WTC11 (cell line): ENCODE measurements at places on chromosomes 6 and 20.

DNA sequence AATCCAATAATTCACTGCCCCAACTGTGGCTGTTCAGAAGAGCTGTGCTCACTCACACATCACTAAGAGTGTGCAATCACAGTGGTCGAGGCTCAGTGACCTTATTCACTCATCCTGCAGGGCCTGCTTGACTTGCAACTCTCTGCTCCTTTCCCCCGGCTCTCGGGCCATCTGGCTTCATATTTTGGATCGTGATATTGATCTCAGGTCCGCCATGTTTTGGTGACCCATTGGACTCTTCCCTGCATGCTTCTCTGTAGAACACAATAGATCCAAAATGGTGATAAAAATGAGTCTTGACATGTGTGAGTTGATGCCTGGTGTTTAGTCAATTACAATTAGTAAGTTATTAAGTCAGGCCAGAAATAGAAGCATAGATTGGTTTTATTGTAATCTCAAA, 313.9 kb upstream of the SOX4 start:
- DNase-seq: no peak

DNA sequence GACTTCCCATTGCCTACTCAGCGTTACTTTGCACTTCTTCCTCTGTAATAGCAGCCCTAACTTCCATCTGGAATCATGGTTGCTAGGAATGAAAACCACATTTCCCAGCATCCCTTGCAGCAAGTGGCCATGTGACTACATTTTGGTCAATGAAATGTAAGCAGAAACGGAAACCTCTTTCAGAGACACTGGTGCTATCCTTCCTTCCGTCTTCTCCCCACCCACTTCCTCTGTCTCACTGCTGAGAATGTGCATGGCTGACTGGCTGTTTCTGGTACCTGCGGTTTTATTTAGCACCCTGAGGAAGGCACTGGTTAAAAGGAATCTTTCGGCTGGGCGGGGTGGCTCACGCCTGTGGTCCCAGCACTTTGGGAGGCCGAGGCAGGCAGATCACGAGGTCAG, 107.4 kb downstream of the SCML4 start:
- no peak for DNase-seq

DNA sequence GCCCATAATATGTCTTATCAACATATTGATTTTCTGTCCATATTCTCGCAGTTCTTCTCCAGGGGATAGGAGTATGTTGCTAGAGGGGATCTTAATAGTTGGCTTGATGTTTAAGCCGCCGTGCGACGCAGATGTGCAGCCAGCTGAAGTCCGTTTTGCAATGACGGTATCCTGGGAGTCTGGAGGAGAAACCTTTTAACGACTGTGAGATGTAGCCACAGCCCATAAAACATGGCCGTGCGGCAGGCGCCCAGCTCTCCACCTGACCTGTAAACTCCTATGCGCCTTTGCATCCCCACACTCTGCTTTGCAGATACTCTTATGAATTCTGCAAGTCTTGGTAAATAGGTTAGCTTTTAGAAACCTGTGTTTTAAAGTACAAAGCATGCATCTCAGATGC, 36.9 kb downstream of the BMP6 start:
- no peak for DNase-seq

- DNase-seq: peak; percentile 22
Observed at GRCh38 chr6:130583268-130583667, 217.5 kb downstream of the TMEM200A start.

- DNase-seq: no peak
Observed at GRCh38 chr6:122145741-122146240, 253.7 kb upstream of the HSF2 start.

- DNase-seq: no peak
Observed at GRCh38 chr6:31468311-31468710, 29.6 kb upstream of the MICB start.

DNA sequence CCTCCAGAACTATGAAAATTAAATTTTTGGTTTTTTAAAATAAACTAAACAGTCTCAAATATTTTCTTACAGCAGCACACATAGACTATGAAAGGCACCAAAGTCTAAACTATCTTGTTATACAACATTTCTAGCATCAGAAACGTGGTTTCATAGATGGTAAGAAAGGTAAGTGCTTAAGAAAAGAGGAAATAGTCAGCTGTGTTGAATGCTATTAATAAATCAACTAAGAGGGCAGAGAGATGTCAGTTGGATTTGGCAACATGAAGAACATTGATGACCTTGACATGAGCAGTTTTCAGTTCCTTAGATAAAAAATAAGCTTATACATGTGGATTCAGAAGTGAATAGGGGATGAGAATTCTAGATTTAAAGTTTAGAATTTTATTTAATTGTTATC, 113.6 kb downstream of the RFX6 start:
- DNase-seq: no peak

- DNase-seq: no peak
Observed at GRCh38 chr6:2579241-2579761, 171.4 kb downstream of the MYLK4 start.

- no peak for DNase-seq
Observed at GRCh38 chr6:158353883-158354877, 41.9 kb downstream of the TULP4 start.

DNA sequence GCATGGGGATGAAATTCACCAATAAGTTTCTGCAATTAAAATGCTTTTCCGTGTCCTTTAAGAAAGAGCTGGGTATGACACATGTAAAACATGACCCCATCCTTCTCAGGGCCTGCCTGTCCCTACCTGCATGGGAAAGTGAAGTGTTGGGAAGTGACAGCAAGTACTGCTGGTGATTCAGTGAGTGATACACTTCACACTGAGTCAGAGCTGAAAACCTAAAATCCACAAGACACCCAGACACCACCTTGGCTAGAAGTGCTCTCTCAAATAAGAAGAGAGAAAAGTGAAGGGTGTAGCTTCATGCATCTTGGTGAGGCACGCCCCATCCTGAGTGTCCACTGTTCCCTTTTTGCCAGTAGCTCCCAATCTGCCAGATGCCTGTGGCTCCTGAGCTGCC, 3.3 kb downstream of the RAB22A start:
- no peak for DNase-seq

DNA sequence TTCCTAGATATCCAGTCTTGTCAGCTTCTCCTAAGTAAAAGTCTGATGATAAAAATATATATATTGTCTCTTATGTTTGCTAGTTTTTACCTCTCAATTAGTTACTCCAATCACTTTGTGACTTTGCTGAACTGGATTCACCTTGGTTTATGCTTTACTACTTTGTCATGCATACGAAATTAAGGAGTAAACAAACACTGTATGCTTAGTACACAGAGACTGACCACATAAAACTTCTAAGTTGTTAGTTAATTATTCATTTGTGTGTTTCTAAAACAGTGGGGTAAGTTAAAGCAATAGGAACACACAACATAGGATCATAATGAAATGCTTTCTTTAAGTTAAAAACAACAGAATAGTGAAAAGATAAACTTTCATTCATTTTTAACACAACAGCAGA, 877.3 kb upstream of the MAP3K7 start:
- no peak for DNase-seq

- DNase-seq: no peak
Observed at GRCh38 chr6:14671261-14671681, 553.7 kb downstream of the CD83 start.

DNA sequence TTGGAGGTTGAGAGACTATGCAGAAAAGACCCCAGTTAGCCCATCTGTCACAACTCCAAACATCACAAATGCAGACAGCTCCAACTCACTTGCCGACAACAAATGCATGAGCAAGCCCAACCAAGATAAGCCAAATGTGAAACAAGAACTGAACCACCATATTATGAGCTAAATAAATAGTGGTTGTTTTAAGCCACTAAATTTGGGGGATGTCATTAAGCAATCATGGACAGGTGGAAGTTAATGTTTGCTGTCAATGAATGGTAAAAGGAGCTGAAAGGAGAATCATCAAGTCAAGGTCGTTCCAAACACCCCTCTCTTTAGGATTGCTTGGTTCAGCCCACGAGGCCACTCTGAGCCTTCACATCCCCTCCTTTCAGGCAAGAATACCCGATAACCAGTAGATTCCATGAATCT, 71.2 kb upstream of the PLCB4 start:
- DNase-seq: no peak

DNA sequence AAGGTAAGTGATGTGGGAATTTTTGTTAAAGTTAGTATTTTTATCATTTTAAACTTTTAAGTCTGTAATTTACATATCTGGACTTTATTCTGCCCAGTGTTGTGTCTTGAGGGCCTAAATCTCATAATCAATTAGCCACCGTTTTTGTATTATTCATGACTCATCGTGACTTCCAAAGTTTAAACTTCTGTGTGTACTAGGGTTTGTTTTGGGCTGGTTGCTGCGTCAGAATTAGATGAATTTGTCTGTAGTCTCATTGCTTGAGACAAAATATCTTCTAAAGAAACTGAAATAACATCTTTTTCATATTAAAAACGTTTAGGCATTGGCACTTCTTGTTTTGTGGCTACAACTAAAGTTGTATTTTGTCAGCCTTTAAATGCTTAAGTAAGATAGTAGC, 41.3 kb downstream of the CDYL start:
- DNase-seq: no peak

GRCh38 chr6:157605484-157605883, 217.6 kb upstream of the SNX9 start:
- DNase-seq: no peak

GRCh38 chr6:9795880-9796279, 619.0 kb downstream of the TFAP2A start:
- DNase-seq: no peak

DNA sequence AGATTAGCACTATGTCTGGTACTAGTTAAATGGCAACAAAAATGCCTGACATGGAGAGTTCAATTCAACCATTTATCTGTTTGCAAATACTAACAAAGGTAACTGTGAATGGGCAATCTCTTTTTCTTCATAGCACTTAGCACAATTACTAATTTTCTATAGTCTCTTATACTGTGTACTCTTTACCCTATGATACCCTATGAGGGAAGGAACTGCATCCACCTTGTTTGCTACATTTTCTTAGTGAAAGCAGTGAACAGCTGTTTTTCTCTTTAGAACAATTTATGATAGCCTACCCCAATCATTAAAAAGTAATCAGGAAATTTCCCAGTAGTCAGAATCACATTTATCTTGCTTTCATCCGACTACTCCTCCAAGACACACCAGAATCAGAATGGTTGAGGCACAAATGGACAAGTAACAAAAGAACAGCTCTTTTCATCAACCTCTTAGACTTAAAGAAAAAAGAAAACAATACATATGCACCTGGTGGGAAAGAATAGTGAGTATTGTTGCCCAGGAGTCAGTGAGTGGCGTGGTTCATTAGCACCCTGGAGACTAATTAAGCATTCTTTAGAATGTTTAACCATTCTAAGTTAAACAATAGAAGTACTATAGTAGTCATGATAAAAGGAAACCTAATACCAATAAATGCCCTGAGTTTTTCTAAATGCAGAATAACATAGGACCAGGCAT, 16.7 kb downstream of the ZNF292 start:
- no peak for DNase-seq

GRCh38 chr6:122330315-122330714, 69.1 kb upstream of the HSF2 start:
- no peak for DNase-seq

DNA sequence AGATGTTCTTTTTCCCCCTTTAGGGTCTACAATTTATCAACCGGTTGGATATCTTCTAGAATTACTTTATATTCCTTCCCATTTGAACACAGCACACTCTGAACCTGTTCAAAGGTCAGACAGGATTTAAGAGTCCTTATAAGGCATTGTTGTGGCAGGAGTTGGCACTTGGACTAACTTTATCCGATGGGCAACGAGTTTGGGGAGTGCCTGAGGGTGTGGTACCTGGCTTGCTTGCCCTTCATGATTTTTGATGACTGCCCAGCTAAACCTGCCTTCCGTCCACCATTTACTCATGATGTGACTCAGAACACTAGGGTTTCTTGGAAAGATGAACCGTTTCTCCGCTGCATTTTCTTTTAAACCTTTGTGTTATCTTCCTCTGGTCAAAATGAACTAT, 285.2 kb downstream of the FOXC1 start:
- no peak for DNase-seq

GRCh38 chr6:98880486-98880885, 46.1 kb downstream of the POU3F2 start:
- no peak for DNase-seq

DNA sequence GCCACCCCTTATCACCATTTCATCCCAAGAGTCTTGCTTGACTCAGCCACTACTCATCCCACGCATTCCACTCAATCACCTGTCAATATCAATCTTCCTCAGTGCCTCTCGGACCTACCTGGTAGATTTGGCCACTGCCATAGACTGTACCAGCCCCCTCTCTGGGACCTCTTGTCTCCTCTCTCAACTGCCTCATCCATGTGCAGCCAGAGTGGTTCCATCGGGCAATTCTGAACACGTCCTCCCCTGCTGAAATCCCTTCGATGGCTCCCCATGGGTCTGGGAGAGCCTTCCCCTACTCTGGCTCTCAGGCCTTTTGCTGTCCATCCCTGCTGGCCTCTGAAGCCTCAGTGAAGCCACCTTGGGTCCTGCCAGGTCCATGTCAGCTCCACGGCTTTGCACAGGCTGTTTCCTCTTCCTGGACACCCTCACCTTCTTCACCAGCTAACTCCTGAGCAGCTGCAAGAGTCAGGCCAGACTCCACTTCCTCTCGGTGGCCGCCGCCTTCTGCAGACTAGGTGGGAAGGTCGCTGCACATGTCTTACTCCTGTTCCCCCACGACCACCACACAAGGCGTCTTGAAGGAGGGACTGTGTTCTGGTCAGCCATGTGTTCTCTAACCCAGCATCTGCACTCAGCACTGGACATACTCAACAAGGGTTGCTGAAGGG, 120.4 kb downstream of the TOX2 start:
- no peak for DNase-seq

- DNase-seq: no peak
Observed at GRCh38 chr20:63951398-63952209, 4.6 kb downstream of the UCKL1 start.

- no peak for DNase-seq
Observed at GRCh38 chr6:155040154-155040553, 45.0 kb downstream of the TIAM2 start.

DNA sequence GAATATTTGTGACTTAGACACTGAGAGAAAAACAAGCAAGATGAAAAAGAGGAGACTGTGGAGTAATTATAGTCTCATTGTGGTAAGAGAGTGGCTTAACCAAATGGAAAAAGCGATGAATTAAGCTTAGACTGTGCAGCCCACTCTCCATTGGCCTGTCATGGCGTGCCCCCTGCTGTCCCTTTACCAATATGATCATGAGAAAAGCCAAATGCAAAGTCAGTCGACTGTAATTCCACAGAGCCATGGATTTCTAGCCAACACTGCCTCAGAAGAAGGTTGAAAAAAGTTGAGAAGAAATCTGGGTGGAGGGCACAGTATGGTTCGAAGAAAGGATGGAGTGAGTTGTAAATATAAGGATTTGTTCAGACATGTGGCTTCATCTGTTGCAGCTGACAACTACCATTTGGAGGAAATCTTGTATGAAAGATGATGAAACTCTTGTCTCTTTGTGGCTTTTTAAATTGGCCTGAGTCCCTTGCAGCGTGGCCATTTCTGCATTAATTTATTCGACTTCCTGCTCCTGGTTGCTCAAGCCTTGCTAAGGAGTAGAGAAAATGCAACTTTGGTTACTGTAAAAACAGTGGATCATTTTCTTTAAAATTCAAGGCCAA, 251.4 kb downstream of the DOK5 start:
- no peak for DNase-seq

- no peak for DNase-seq
Observed at GRCh38 chr6:158131926-158132325, 36.1 kb downstream of the SERAC1 start.
